Esophagus muscularis mucosa (tissue), 4 donors: ENCODE measurements at places on chromosomes 12 and 14. TPM values are rescaled to one million over a fixed set of nuclear protein-coding genes. Genes with fewer than 3 reads are reported as not detected.

JPH4 gene
- total RNA-seq: 2.8 TPM

- no peak for DNase-seq
These were observed 8.5 kb downstream of the FBXW8 start for GRCh38 chr12:116919247-116919661.

GRCh38 chr14:90491221-90491885, 94.5 kb downstream of the CALM1 start:
- DNase-seq: no peak

GRCh38 chr12:13940335-13940865, 41.0 kb downstream of the GRIN2B start:
- DNase-seq: no peak

GRCh38 chr14:51447411-51447810, 204.3 kb upstream of the FRMD6 start:
- peak; percentile 82 for DNase-seq

GRCh38 chr14:55508676-55509075, 68.3 kb upstream of the TBPL2 start:
- DNase-seq: no peak

- no peak for DNase-seq
These were observed 206.7 kb downstream of the AACS start for GRCh38 chr12:125271892-125272291.

SLC6A12 gene
- 0.78 TPM for total RNA-seq

DNA sequence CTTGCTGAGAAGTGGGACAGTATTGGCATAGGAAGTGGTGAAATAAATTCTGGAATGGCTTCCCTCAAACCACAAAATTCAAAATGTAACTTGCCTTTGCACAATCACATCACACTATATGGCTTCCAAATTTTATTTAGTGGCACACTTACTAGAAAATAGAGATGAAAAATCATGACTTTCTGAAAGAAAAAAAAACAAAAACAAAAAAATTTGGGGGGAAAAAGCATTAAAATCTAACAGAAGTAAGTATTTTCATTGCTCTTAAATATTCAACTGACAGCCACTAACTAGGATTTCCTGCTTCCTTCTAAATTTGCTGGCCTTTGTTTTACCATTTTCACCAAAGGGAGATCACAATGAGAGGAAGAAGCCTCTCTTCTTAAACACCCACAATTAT, 23.0 kb downstream of the ATF7 start:
- no peak for DNase-seq

DDIT3 gene
- 14.4 TPM for total RNA-seq

DNA sequence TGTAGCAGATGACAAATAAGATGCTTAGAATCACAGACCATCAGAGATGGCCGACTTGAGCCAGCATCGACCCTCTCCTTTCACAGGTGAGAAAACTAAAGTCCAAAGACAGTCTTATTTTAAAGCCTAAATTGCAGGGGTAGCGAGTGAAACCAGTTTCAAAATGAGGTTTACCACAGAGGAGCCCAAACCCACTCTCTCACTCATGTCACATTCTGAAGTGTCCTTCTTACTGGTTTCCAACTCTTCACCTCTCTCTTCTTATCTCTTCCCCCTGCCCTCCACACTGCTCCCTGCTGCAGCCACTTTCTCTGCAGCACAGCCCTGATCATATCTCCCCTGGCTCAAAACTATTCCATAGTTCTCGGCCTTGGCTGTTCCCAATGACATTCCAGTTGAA, 57.0 kb upstream of the NID2 start:
- no peak for DNase-seq

DNA sequence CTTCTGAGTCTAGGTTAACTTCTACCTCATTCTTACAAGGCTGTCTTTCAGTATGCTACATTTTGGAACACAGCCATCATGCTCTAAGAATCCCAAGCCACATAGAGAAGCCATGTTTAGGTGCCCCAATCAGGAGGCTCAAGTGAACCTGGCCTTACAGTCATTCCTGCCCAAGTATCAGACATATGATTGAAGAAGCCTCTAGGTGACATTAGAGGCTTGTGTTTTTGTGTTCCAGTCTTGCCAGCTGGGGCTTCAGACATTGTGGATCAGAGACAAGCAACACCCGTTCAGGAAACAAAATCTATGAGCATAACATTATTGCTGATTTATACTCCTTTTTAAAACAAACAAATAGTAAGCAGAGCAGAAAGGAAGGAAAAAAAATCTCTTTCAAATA, 8.1 kb upstream of the SLC16A7 start:
- no peak for DNase-seq

RIMBP2 gene
- 1.8 TPM for total RNA-seq
